Glomerular endothelial cell (primary cell): ENCODE measurements at places on chromosomes 5 and 9. TPM values are rescaled to one million over a fixed set of nuclear protein-coding genes. Genes with fewer than 3 reads are reported as not detected.

DNA sequence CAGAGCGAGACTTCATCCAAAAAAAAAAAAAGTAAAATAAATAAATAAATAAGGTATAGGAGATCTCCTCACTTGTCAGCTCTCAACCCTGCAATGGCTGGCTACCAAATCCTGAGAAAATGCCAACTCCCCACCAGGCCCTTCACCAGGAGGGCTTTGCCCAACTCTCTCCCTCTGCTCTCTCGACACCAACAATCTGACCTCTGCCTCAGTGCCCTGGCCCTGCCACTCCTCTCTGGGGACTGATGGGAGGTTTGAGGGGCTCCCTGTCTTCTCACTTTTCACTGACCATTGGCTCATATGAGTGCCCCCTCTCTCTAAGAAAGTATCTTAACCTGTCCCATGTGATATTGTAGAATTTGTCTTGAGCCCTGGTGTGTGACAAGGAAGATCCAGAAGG lies 52.6 kb upstream of the SH3PXD2B start:
- no peak for DNase-seq

DNA sequence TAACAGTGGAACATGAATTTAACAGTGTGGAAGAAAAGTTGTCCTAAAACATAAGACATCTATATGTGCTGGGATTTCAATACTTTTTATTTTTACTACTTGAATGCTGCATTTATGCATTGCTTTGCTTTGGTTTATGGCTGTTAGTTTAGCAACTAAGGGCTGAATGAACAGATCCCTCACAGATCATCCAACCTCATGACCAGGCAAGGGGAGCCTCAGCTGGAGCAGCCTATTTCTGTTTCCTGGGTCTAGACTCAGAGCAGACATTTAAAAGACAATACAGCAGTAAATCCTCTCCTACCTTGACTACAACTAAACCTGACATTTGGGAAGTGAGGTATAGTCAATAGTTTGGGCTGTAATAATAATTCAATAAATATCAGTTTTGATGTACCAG lies 163.3 kb downstream of the AUH start:
- no peak for DNase-seq

- DNase-seq = no peak
Observed at GRCh38 chr5:40524677-40525076, 155.0 kb upstream of the PTGER4 start.

GRCh38 chr5:139795074-139796001 lies at the start of gene PSD2:
Gene PSD2, plus strand, starts transcription at chr5:139795808. Its CDS starts 13,633 bp downstream, at chr5:139809441.
- DNase-seq = no peak

GRCh38 chr5:116964438-116964837 lies 389.8 kb upstream of the SEMA6A start:
- DNase-seq = no peak

GRCh38 chr5:68233075-68233474 lies 17.5 kb downstream of the PIK3R1 start:
- DNase-seq = no peak

Gene ADGRD2
- not detected in 2 replicates for total RNA-seq

Gene MELK
- total RNA-seq = 10.1 and 14.7 TPM in 2 replicates

Gene B4GALT7
- 36.8 and 47.9 TPM in 2 replicates for total RNA-seq
